Mesenchymal stem cell (in vitro differentiated cells and primary cell): ENCODE measurements at places on chromosomes 1 and 21.
A peak's percentile ranks its signal among the peaks of the same experiment; 100 is the strongest.

GRCh38 chr1:40742363-40743061 is 41.1 kb upstream of the KCNQ4 start:
- DNase-seq = peak; percentile 27

- peak; percentile 68 for DNase-seq
Measured at GRCh38 chr1:162847839-162848453, 13.0 kb downstream of the CCDC190 start.

DNA sequence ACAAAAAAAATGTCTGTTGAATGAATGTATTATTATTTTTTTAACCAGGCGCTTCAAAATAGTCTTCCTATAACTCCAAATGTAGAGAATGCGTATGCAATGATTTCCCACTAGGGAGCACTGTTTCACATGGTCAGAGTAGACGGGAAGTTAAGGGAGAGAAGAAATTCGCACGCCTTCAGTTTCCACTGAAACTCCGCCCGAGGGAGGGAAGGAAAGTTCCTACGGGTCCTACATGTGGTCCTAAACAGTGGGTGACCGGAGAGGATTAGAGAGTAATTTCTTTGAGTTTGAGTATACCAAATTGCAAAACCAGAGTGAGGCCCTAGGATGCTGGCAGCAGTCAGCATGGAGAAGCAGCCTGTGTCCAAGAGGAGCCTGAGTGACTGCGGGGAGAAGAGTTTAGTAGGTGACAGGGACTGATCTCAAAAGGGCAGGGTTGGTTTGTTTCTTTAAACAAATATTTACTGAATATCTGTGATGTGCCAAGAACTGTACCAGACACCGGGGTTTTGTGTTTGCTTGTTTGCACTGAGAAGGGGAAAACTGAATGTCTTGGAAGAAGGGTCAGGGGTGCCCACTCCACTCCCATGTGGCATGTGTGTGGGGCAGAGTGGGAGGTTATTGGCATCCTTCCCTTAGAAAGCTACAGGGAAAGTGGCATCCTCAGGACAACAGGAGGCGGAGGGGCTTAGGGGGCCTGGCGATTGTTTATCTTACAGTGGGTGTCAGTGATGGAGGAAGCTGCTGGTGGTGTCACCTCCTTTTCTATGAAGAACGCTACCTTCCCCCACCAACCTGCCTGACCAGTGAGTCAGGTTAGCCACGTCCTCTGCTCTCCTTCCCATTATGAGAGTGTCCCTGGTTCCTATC is 22.8 kb downstream of the RNU5D-1 start:
- peak; percentile 63 for DNase-seq

GRCh38 chr1:41620365-41621169 is 136.1 kb upstream of the EDN2 start:
- DNase-seq = no peak

DNA sequence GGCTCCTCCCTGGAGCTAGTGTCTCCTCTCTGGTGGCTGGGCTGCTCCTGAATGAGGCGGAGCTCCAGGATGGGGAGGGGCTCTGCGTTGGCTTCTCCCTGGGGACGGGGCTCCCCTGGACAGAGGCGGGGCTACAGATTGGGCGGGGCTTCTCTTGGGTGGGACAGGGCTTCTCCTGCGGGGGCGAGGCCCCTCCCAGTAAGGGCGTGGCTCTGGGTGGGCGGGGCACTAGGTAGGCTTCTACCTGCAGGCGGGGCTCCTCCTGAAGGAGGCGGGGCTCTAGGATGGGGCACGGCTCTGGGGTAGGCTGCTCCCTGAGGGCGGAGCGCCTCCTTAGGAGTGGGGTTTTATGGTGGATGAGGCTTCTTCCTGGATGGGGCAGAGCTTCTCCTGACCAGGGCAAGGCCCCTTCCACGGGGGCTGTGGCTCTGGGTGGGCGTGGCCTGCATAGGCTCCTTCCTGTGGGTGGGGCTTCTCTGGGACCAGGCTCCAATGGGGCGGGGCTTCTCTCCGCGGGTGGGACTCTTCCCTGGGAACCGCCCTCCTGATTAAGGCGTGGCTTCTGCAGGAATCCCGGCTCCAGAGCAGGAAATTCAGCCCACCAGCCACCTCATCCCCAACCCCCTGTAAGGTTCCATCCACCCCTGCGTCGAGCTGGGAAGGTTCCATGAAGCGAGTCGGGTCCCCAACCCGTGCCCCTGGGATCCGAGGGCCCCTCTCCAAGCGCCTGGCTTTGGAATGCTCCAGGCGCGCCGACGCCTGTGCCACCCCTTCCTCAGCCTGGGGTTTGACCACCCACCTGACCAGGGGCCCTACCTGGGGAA is 22.7 kb upstream of the ARF1 start:
- DNase-seq = no peak

GRCh38 chr1:201214461-201214860 is 23.8 kb downstream of the IGFN1 start:
- DNase-seq = no peak

GRCh38 chr1:172533513-172534151 is 682 bp downstream of the SUCO start:
- DNase-seq = peak; percentile 47

- peak; percentile 70 for DNase-seq
Measured at GRCh38 chr1:209207701-209208286, 375.7 kb upstream of the CAMK1G start.

DNA sequence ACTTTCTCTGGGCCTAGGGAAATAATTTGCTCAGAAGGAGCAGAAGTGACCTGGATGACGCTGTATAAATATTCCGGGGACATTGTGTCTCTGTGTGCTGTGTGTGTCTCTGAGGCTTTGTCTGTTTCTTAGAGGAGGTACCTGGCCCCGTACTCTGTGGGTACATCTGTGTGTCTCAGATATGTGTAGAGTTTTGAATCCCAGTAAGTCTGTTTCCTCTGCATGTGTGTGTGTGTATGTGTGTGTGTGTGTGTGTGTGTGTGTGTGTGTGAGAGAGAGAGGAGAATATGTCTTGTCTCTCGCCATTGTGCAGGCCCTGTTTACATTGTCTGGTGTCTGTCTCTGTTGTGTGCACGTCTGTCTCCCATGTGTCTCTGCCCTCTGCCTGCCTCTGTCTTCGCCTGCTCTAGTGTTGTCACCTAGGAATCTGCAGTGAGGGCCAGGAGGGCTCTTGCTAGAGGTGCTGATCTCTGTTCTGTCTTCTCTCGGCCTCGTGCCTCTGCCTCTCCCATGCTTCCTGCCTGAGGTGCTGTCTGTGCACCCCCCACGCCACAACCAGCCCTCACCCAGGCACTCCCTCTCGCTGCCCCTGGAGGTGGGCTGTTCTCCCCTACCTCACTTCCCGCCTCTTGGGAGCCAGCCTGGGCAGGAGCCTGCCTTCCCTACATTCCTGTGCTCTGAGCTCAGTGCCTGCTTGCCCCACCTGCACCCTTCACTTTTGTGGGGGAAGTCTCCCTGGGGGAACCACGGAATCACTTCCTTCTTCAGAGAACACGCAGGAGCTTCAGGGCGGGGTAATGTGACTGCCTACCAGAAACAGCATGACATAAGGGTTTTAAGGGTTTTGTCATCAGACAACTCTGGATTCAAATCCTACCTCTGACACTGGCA is 5.9 kb downstream of the MAP7D1 start:
- DNase-seq = peak; percentile 57

DNA sequence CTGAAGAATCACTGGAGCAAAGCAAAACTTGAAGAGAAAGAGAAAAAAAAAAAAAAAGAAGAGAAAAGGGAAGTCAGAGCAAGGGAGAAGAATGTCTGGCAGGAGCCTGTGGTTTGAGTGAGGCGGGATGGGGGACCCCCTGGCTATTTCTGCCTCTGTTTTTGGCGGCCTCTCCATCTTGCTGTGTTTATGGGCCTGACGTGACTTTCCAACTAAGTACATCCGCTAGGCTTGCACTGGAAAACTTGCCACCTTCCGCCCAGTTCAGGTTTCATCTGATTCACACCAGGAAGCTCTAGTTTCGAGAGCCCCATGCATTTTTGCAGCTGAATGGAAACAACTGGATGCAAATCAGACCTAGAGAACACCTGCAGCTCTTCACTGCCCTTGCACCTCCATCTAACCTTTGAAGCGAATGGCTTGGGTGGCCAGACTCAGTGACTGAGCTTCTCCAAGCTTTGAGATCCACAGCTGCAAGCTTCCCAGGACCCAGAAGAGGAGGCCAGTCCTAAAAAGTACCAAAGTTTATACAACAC is 28.0 kb downstream of the TBX15 start:
- DNase-seq = no peak

GRCh38 chr1:204128964-204129896 is 22.6 kb downstream of the ETNK2 start:
- DNase-seq = peak; percentile 77

GRCh38 chr1:192066202-192066601 is 92.1 kb upstream of the RGS18 start:
- DNase-seq = no peak

- no peak for DNase-seq
Measured at GRCh38 chr1:22330092-22330759, 121.4 kb upstream of the ZBTB40 start.

DNA sequence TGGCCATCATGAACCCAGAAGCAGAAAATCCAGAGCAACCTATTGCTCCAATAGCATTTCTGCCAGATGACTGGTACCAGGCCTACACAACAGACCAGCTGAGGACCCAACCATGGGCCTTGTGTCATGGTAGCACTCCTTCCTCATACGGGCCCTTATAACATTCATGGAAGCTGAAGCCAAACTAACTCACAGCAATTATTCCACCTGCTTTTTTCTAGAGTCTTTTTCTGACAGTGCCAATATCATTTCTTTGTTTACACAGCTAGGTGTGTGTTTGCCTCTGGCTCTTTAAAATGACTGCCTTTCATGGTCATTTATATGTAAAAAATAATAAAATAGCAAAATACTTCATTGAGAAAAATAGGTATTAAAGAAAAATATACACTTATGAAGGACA is 3.9 kb upstream of the WDR64 start:
- no peak for DNase-seq

- DNase-seq = peak; percentile 65
Measured at GRCh38 chr1:85366391-85367170, 90.1 kb upstream of the BCL10 start.

DNA sequence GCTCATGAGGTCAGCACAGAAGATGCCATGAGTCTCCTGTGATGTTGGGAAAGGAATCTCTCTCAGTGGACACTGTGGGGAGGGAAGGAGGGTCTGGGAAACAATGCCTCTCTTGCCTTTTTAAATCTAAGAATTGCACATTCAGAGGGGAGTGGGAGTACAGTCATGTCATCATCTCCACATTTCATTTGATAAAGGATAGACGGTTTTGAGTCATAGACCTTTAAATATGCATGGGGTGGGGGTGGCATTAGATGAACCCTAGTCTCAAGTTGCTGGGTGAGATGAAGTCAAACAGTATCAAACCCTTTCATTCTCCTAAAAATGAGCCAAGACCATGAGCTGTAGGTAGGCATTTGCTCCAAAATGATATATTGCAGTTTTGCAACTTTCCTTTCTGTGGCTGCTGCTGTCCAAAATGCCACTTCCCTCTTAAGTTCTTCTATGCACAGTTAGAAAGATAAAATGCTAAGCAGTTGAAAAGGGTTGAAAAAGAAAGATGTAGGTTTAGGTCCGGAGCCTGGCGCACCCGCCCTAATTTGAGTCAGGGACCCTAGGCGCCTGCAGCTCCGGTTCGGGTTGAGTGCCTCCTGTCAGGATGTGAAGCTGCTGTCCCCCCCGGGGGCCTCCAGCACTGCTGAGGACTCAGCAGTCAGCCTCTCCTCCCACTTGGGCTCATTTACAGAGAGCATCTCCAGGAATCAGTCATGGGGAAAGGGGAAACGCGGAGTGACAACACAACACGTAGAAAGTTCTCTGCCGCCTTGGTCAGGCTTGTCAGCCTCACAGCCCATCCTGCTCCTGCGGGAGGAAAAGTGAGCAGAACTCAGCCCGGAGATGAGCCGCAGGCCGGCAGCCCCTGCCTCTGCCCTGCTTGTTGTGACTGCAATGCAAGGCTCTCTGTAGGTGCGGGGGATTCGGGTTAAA is 479.3 kb upstream of the RUNX1 start:
- DNase-seq = no peak

- no peak for DNase-seq
Measured at GRCh38 chr1:66172272-66172671, 361.7 kb upstream of the SGIP1 start.

- peak; percentile 73 for DNase-seq
Measured at GRCh38 chr1:182143154-182143657, 81.7 kb upstream of the ZNF648 start.

- DNase-seq = no peak
Measured at GRCh38 chr1:201710632-201711597, 118.0 kb upstream of the IPO9 start.

- no peak for DNase-seq
Measured at GRCh38 chr1:19165501-19165900, 44.6 kb downstream of the UBR4 start.

GRCh38 chr21:14741256-14741655 is 195.1 kb upstream of the SAMSN1 start:
- no peak for DNase-seq

DNA sequence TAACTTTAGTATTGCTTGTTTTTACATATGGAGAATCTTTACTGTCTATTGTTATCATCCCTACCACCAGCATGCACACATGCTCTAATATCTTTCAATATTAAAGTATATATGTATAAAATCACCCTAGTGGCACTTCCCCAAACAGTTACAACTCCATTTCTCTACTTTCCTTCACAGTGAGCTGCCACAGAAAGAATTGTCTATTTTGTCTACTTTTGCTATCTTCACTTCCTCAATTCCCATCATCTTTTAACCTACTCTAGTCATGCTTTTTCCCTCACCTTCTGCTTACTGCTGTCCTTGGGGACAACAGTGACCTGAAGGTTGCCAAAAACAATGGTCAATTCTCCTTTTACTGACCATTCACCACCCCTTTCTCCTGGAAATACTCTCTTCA is 59.2 kb downstream of the VCAM1 start:
- no peak for DNase-seq

DNA sequence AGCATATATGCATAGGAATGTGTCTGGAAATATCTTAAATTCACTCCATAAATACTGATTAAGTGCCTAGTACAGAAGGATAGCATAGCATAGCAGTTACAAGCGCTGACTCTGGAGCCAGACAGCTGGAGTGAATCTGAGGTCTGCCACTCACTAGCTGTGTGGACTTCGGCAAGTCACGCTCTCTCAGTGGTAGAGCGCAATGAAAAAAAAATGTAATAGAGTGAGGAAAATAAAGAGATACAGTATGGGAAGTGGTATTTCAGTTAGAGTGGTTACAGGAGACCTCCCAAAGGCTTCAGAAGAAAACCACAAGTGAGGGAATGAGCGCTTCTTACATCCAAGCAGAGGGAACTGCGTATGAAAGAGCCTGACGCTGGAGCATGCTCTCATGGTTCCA is 338.9 kb upstream of the PRMT6 start:
- DNase-seq = no peak
